Stimulated activated CD4-positive, alpha-beta T cell treated with anti-CD3 and anti-CD28 coated beads, Interleukin-2, amount 100 ng/mL, for 24 hours (primary cell): ENCODE measurements at places on chromosomes 3 and 15.

DNA sequence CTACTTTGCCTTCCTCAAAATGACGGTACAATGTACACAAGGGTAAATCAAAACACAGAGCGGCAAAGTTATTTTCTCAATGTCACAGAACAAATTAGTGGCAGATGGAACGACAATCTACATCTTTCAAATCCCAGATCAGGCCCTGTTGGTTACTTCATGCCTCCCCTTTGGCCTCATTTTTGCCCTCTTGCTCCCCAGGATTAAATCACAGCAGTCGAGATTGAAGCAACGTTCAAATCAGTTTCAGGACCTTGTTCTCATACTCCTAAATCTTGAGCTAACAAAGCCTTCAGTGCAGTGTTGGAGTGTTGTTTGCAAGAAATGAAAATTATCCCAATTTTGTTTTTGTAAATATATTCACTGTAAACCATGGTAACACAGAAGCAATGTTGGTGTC, 91.4 kb downstream of the FBN1 start:
- DNase-seq: no peak

- no peak for DNase-seq
These were observed 69.7 kb downstream of the SCN5A start for GRCh38 chr3:38579551-38580449.

GRCh38 chr3:9727743-9728142, 3.8 kb upstream of the BRPF1 start:
- DNase-seq: no peak

- DNase-seq: no peak
These were observed 184.9 kb downstream of the FAM43A start for GRCh38 chr3:194870394-194871110.

DNA sequence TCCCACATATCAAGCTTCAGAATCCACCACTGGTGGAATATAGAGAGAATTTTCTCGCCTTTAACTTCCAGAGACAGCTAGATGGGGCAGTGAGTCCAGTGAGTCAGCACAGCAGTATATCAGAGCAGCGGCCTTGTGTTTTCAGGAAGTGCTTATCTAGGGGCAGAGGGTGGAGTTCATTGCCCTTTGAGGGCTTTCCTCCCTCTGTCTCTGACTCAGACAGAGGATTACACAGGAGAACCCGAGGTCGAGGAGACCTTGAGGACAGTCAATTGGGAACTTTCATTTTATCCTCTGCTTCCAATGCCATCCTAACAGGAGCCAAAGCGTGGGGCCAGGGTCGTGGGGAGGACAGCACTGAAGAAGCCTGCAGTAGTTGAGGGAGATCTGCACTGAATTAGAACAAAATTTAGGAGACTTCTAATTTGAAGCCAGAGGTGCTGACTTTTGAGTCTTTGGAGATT, 109.6 kb upstream of the UMPS start:
- DNase-seq: peak; percentile 18
